Forelimb muscle (tissue), 1 donor: ENCODE measurements at places on chromosomes 2 and 18.

DNA sequence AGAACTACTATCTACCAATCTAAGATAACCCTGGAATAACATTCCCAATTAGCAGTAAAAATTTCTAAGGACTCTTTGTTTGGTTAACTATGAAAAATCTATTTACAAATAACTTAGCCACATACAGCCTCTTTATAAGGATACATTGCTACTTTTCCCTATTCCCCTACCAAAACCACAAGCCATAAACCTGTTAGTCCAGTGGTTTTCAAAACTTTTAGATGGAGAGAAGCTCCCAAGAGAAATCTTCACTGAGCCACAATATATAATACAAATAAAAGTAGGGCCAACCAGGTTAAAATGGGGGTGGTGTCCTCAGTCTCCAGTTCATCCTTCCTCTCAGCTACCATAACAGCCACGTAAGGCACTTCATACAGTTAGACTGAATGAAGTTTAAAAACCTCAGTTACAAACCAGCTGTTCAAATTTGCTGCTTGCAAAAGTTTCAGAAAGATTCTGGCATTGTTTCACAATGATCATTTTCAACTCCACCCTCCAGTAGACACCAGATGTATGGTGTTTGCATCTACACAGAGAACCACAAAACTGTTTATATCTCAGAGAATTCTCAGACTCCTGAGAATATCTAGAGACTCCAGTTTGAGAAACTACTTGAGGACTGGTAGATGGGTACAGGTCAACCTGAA, 26.0 kb downstream of the SOS1 start:
- DNase-seq, result peak; percentile 24

DNA sequence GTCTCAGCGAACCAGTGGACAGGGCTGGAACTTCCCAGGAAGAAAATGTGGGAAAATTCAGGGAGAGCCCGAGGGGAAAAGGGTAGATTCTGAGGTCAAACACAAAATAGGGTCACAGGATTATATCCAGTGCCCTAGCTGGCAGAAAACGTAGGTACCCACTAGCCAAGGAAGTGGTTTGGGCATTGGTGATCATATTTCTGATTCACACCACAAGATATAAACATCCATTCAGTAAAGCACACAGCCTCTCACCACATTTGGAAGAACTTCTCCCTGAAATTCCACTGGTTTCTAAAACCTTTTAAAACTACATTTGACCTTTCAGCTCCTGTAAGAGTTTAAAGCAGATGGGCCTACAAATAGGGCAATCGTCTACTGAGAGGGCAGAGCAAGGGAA, 186.9 kb downstream of the TTC32 start:
- DNase-seq, result no peak

DNA sequence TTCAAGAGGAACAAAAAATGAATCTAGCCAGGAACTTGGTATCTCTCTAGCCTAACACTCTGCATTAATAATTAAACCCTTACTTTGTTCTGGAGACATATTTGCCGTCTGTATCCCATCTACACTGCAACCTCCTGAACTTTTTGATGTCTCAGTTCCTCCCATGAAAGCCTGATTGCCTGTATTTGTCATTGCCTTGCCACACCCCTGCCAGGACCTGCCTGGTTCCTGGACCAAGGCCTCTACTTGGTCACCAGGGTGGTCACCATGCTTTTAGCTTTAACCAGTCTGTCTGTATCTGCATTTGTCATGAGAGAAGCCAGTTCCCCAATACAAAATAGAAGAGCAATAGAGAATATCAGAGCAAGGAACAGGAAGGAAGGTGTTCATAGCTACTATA, 58.8 kb upstream of the NOL4 start:
- DNase-seq, result no peak

- no peak for DNase-seq
Observed at GRCh38 chr2:241925277-241925676, 55.7 kb downstream of the RTP5 start.

- no peak for DNase-seq
Observed at GRCh38 chr2:199869653-199870052, 18.7 kb upstream of the FTCDNL1 start.

GRCh38 chr2:100876231-100876860, 56.4 kb downstream of the NPAS2 start:
- no peak for DNase-seq
